ENCODE measurements at places on chromosomes 13 and 19.

DNA sequence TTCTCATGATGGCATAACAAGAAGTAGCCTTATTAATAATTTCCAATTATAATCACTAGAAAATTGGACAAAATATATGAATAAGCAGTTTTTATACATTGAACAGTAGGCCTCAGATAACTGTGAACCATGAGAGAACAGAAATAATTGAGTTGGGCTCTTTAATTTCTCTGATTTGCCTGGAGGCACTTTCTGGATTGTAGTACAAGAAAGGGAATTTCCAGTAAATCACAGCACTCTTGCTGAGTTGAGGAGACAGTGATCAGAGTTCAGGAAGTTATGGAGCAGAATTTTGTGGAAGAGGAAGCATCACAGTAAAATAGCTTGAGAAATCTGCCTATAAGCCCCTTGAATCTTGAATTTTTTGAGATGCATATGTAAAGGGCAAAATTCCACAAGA is 216.2 kb downstream of the MAB21L1 start:
- DNase-seq: no peak

GRCh38 chr19:45752639-45753038 is 16.4 kb downstream of the SIX5 start:
- no peak for DNase-seq

- no peak for DNase-seq
Observed at GRCh38 chr19:45311621-45312020, 11.1 kb downstream of the CKM start.

GRCh38 chr13:65597839-65598818 is 1632.0 kb downstream of the PCDH9 start:
- no peak for DNase-seq

DNA sequence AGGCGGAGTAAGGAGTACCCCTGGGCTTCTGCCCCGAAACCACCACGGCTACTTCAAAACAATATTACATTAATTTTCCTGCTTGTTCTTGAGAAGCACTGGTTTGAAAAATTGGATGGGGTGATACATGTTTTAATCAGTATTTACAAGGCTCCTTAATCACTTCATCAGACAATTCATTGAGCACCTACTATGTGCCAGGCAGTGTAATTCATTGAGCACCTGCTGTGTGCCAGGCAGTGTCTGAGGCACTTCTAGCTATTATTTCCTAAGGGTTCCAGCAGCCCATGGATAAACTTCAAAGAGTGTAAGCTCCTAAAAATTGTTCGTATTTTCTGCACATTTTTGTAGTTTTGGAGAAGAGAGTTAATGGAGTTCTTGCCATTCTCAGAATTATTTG is 1.6 kb upstream of the GAS6 start:
- DNase-seq: no peak

DNA sequence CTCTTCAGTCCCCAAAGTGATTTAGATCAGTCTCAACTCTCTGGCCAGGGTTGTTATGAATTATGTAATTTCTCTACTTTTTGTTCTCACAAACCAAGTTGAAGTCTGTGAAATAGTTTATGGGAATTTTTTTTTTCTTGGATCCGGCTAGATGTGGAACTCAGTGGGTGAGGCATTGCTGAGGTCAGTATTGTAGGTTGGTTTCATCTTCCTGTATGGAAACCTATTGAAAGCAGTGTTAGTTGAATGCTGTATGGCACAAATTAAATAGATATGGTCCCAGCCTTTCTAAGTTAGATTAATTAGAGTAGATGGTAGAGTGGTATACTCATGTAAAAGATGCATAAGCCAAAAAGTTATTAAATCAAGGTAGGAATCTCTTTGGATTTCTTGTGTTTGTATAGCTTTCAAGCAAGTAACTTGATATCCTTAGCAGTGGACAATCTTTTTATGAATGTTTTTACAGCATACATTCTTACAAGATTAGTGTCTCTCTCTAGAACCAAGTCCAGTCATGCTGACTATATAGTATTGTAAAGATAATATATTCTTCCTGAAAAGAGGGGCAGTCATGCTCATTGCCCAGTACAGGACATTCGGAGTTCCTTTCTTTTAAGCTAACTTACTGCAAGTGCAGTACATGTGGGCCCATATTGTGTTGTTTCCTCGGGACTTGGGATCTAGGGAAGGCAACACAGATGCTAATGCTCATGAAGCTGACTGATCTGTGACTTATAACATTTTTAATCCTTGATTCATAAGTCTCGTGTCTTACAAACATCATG is 2541.1 kb downstream of the PCDH9 start:
- DNase-seq: no peak

- DNase-seq: no peak
Observed at GRCh38 chr19:39196860-39197562, at the start of gene NCCRP1. NCCRP1 (plus strand) TSS chr19:39196964; CDS start chr19:39196983, 19 bp downstream.

DNA sequence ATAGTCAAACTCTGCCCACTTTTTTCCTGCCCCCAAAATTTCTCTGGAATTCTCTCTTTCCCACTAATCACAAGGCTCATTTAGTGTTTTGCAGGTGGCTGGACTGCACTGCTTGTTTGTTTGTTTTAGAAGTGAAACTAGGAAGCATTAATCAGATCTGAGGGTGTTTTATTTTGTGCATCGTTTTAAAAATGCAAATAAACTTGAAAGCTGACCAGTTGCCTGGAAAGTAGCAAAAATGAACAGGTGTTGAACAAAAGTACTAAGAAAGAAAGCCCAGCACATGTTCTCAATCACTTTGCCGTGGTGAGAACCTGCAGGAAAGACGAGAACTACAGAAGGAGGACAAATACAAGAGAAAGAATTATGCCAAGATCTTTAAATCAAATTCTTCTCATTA is 365.5 kb downstream of the PCDH9 start:
- DNase-seq: no peak

GRCh38 chr13:71149498-71150363 is 717.3 kb downstream of the DACH1 start:
- DNase-seq: peak; percentile 84

GRCh38 chr19:12647490-12648071 is 19.0 kb downstream of the MAN2B1 start:
- DNase-seq: no peak

- DNase-seq: no peak
Observed at GRCh38 chr19:41707502-41707812, 969 bp upstream of the CEACAM5 start.

Measured in NCI-H446 (cell line).